ENCODE measurements at places on chromosomes 1 and 21.

DNA sequence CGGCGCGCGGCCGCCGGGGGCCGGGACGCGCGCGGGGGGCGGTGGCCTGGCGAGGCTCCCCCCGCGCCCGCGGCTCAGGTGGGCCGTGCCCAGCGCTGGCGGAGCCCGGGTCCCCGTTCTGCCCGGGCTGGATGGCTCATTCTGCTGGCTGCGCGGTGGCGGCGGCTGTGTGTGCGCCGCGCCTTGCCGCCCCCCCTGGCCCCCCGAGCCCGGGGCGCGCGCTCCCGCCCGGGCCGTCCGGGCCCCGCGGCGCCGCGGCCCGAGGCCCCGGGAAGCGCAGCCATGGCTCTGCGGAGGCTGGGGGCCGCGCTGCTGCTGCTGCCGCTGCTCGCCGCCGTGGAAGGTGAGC is at the start of gene EPHB2:
EPHB2 (plus strand) TSS at position 139 of the 349 bp plus-strand sequence; CDS start at position 283, 144 bp downstream.
- no peak for DNase-seq

DNA sequence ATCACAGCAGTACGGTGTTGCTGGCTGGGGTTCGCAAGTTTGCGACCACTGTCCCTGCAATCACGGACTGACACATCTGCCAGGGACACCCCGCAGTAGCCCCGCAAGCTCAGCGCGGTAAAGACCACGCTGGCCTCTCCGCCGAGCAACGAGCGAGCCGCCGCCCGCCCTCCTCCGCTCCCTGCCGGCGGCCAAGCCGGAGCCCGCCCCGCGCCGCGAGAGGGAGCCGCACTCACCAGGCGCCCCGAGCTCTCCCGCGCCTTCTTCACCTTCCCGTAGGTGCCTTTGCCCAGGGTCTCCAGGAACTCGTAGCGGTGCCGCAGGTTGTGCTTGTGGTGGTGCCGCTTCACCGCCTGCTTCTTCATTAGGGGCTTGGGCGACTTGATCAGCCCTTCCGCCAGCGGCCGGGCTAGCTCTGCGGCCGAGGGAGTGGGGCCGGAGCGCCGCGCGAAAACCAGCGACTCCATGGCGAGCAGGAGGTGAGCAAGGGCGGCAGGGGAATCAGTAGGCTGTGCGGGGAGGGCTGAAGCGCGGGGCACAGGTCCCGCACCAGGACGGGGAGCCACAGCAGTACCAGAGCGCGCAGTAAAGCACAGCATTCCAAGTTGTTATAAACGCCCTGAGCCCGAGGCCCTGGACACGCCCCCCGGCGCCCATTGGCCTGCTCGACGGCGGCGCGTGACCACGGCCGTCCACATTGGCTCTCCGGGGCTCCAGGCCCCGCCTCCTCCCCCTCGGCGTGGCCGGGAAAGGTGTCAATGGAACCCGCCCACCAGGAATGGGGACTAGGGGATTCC is at the start of gene NUAK2:
NUAK2 (minus strand) TSS at position 584 of the 797 bp plus-strand sequence; CDS start at position 467, 117 bp downstream.
- DNase-seq, result peak; percentile 49

DNA sequence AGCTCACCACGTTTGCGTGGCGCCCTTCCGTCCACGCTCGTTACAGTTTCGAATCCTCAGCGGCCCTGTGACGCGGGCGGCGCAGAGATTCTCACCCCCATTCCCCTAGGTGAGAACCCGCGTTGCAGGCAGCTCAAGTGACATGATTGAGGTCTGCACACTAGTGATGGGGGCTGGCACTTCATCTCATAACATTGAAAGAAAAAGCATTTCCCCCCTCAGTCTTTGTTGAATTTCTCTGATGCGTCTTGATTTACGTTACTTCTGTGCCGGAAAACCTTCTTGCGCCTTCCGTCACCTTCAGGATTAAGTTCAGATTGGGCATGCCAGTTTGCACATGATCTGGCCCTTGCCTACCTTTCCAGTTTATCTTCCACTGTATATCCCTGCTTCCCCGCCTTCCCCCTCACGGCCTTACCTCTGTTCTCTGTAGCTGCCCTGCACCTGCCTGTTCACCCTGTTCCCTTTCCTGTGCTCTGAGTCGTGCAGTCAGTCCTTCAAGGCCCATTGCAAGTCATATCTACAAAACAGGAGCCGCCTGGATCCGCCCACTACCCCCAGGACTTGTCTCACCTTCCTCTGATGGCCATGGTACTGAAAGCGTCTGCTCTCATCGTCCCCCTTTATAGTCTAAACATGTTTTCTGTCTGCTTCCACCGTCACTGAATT is 1.1 kb downstream of the CTPS1 start:
- no peak for DNase-seq

GRCh38 chr1:117635805-117636204 is 30.0 kb downstream of the TENT5C start:
- no peak for DNase-seq

GRCh38 chr1:207898836-207899235 is 12.1 kb downstream of the CD34 start:
- no peak for DNase-seq

- no peak for DNase-seq
These were observed 3.8 kb upstream of the KTI12 start for GRCh38 chr1:52037402-52037814.

DNA sequence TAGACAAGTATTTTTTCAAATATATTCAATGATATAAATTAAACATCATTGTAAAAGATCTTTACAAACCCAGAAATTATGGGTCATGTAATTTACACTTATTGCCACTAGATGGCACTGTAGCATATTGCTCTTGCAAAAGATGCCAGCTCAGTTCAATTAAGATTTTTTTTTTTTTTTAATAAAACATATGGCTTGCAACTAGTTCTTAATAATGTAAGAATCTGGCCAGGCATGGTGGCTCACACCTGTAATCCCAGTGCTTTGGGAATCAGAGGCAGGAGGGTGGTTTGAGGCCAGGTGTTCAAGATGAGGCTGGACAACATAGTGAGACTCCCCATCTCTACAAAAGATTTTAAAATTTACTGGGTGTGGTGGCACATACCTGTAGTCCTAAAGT is 49.4 kb upstream of the DESI2 start:
- DNase-seq, result no peak

DNA sequence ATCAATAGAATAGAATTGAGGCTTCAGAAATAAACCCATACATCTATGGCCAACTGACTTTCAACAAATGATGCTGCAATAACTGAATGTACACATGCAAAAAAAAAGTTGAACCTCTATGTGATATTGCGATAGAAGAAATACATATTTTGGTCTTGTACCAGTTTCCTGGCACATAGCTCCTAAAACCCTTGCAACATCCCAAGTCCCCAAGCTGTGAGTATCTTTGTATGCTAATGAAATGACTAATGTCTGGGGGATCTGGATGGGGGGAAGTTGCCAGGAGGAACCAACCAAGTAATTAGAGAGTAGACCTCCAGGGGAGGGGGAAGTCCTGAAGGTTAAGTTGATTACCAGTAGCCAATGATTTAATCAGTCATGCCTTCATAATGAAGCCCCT is 24.4 kb downstream of the BLZF1 start:
- no peak for DNase-seq

DNA sequence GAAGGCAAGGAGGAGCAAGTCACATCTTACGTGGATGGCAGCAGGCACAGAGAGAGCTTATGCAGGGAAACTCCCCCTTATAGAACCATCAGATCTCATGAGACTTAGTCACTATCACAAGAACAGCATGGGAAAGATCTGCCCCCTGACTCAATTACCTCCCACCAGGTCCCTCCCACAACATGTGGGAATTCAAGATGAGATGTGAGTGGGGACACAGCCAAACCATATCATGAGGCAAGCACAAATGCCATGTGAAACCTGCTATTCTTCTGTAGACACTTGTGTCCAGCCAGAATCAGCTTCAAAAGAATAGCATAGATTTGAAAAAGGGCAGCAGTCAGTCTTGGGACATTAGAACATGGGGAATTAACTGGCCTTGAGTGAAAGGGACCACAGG is 32.2 kb upstream of the UBE2U start:
- no peak for DNase-seq

DNA sequence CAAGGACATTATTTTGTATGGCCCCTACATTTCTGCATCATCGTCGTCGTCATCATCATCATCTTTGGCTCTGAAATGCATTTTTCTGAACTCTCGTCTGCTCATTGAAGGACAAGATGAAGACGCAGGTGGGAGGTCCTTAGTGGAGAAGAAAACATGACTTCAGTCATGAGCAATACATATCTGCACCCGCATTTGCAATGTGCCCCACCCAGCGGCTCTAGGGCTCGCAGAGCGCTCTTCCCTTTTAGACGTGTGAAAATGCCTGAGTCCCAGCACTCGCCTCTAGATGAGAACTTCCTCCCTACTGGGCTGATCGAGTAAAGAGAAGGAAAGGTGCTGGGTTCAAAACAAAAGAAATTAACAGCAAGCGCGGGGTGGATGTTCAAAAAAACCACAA is 10.1 kb downstream of the C1orf174 start:
- DNase-seq, result no peak

- DNase-seq, result no peak
These were observed 36.0 kb downstream of the SEC16B start for GRCh38 chr1:177933881-177934280.

DNA sequence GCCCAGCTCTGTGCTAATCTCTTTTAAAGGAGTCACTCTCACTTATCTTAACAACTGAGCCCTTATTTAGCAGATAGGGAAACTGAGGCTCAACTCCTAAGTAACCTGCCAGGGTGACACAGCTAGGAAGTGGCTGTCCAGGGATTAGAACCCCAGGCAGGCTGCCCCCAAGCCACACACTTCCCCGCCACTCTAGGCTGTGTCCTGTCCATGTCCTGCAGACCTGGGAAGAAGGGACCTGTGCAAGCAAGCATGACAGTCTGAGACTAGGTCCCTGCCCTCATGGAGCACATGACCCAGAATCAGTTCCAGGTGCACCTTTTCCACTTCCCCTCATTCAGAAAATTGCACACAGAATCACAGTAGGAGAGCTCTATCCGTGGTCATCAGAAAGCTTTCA is 12.2 kb downstream of the KIAA1614 start:
- DNase-seq, result no peak

GRCh38 chr1:248900637-248901036 is 5.4 kb upstream of the PGBD2 start:
- DNase-seq, result no peak

GRCh38 chr1:13462682-13463081 is 51.1 kb downstream of the LRRC38 start:
- DNase-seq, result no peak

DNA sequence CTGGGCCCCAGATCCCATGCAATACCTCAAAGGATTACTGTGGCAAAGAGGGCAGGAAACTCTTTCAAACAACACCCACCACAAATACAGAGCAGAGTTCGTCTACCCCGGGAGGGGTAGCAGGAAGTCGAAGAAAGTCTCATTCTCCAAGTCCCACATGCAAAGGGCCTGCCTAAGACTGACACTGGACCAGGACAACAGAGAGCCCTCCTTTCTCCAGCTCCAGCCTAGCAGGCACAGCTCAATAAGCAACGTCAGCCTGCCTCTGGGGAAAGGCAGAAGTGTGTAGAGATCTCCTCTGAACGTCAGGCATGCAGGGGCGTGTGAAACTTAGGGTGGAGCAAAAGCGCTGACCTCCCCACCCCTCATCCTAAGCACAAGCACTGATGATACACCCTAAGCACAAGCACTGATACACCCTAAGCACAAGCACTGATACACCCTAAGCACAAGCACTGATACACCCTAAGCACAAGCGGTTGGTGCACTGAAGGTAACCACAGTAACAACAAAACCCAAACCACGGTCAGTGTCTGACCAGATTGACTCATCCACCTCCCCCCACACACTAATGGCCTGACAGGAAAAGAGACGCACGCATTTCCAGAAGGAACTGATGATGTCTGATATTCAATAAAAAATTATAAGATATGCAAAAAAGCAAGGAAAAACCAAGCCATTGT is 1.3 kb downstream of the KRTAP12-3 start:
- no peak for DNase-seq

GRCh38 chr1:240093120-240093961 is 1.7 kb downstream of the FMN2 start:
- no peak for DNase-seq

DNA sequence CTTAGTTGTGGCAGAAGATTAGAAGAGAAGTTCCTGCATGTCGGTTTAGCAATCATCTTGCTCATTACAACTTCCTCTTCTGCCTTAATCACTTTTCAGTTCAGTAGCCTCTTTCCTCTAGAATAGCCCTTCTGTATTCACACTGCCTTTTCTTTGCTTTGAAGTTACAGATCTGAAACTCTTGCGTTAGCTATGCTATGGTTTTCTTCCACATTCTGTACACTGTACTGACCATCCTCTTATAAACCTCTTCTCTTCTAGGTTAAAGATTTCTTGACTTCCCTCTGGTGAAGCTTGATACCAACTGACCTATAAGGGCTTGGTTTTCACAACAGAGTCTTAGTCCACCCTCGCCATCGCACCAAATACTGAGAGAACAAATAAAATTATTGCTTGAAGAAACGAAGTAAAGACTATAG is 35.0 kb downstream of the C21orf91 start:
- DNase-seq, result no peak

DNA sequence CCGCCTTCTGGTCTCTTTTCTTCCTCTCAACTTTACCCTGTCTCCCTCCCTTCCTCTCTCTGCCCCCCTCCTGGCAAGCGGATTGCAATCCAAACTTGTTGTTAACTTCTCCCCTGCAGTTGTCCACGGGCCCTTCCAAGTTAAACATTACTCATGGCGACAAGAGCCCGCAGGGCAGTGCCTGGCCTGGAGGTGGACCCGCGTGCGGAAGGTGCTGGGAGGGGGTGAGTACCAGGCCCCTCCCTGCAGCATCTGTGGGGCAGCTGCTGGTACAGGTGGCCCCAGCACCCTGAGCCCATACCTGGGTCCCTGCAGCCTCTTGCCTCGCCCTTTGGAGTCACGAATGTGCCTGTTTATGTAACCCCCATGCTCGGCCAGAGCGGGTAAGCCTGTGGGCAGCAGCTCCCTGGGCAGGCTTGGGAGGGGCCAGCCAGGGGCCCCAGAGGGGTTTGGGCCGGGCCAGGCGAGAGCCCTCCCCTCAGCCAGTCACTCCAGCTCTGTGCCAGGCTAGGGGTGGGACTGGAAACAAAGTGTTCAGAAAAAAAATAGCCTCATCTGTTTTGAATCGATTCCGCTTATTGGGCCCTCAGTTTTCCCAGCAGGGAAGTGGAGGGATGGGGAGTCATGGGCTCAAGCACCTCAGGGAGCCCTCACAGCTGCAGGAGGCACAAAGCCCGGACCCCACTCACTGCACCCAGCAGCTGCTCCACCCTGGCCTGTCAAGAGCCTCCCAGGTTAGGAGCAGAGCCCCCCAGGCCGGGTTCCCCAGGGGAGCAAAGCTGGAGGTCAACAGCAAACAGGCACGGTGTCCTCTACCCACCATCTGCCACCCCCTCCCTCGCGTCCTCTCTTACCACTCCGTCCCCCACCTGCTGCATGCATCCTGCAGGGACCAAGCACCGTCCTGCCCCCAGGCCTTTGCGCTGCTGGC is 14.0 kb upstream of the FAAP20 start:
- DNase-seq, result no peak

GRCh38 chr1:240776237-240776636 is 164.3 kb upstream of the GREM2 start:
- DNase-seq, result no peak

DNA sequence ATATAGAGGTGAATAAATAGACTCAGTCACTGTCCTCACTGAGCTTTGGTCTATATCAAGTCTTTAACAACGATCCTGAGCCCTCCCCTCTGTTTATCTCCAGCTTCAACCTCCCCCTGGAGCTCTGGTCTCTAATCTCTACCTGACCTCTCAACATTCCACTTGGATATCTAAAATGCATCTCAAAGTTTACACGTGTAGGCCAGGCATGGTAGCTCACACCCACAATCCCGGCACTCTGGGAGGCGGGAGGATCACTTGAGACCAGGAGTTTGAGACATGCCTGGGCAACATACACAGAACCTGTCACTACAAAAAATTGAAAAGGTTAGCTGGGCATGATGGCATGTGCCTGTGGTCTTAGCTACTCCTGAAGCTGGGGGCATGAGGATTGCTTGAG is 53.4 kb downstream of the GADD45A start:
- no peak for DNase-seq
